ENCODE measurements at places on chromosomes 12 and 14.
A peak's percentile ranks its signal among the peaks of the same experiment; 100 is the strongest.

GRCh38 chr14:34250959-34251358 lies 211.1 kb downstream of the SPTSSA start:
- no peak for DNase-seq

- DNase-seq: no peak
Observed at GRCh38 chr12:26177283-26177682, 18.1 kb upstream of the SSPN start.

- DNase-seq: no peak
Observed at GRCh38 chr12:88580051-88580871, at the start of gene KITLG. KITLG (minus strand) TSS chr12:88580471; CDS start chr12:88580278, 193 bp downstream.

DNA sequence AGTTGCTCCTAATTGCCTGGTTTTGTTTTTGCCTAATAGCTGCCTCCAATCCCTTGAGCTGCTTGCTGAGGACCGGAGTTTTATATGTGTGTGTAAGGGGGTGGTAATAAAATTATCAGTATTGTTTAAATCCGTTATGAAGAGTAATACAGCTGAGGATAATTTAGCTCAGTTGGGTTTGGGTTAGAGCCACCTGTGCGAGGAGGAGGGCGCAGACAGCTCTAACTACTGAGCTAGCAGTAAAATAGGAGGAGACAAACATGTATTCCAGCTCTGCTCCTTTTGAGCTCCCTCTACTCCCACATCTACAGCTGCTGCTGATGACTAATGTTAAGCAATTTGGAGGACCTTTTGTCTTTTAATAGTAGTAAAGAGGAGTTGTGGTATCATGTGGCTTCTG lies 61.5 kb downstream of the SPATS2 start:
- DNase-seq: no peak

- DNase-seq: no peak
Observed at GRCh38 chr14:23252420-23253333, 14.9 kb downstream of the RNF212B start.

- no peak for DNase-seq
Observed at GRCh38 chr14:101845896-101846295, 84.4 kb downstream of the PPP2R5C start.

DNA sequence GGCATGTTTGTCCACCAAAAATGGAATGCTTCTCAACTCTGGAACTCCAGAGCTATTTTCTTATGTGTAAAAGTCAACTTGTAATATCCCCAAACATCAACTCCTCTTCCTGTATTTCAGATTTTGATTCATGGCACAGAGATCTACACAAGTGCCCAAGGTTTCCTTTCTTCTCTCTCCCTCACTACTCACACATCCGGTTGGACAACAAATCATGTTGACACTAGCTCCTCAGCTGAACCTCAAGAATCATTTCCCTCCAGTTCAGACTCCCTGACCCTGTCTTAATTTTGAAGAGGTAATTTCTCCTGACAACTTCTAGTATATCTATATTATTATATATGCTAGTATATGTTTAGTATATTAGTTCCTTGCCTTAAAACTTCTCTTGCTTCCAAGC lies 485.4 kb upstream of the CCDC196 start:
- no peak for DNase-seq

- no peak for DNase-seq
Observed at GRCh38 chr14:68079941-68080697, 260.5 kb downstream of the RAD51B start.

DNA sequence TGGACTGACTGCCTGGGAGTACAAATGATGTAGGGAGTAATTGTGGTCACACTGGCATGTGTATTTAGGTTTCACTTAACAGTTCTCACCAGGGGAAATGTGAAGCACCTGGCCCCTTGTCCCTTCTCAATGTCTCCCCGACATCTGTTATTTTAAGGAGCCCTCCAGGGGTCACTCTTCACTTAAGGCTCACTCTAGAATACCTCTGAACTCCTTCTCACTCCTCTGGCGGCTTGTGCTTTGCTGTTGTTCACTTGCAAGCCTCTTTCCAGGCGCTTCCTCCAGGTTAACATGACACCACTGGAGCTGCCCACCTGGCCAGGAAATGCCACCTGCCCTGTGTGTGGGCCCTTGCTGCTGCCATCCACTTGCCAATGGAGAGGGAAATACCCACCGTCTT lies 56.5 kb upstream of the GZMB start:
- DNase-seq: peak; percentile 5

GRCh38 chr12:19885093-19885812 lies 446.0 kb downstream of the AEBP2 start:
- DNase-seq: no peak

- no peak for DNase-seq
Observed at GRCh38 chr12:120563495-120563894, 17.7 kb downstream of the POP5 start.

Data from AML-193 (cell line).